ENCODE measurements at places on chromosomes 3 and 15. TPM values are rescaled to one million over a fixed set of nuclear protein-coding genes. Genes with fewer than 3 reads are reported as not detected.

Gene IMPG2
- polyA plus RNA-seq, result 0.02 TPM

Gene NANOGP8
- 0.16 TPM for polyA plus RNA-seq

Gene CHRNB4
- 0.16 TPM for polyA plus RNA-seq

Gene KIF23
- 4.7 TPM for polyA plus RNA-seq

Gene PEX5L
- not detected for polyA plus RNA-seq

Data from esophagus (tissue), 2 donors.